ENCODE measurements at places on chromosomes 3 and 15. TPM values are rescaled to one million over a fixed set of nuclear protein-coding genes. Genes with fewer than 3 reads are reported as not detected.

DNA sequence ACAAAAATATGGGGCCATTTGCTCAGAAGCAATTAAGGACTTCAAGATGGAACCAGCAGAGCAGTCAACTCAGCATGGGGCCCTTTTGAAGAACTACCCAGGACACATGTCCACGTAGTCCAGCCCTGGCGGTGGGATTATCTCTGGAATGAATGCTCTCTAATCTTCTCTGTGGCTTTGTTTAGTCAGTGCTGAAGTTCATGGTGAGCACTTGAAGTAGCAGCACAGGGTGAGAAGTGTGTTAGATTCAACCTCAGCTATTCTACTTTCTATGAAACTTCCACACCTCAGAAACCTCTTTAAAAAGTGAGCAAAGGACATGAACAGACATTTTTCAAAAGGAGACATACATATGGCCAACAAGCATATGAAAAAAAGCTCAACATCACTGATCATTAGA lies 74.4 kb downstream of the THRB start:
- DNase-seq = no peak

GRCh38 chr15:67801926-67802914 lies 23.1 kb upstream of the SKOR1 start:
- no peak for DNase-seq

- no peak for DNase-seq
These were observed 1225.1 kb downstream of the OTOL1 start for GRCh38 chr3:162721736-162722135.

DNA sequence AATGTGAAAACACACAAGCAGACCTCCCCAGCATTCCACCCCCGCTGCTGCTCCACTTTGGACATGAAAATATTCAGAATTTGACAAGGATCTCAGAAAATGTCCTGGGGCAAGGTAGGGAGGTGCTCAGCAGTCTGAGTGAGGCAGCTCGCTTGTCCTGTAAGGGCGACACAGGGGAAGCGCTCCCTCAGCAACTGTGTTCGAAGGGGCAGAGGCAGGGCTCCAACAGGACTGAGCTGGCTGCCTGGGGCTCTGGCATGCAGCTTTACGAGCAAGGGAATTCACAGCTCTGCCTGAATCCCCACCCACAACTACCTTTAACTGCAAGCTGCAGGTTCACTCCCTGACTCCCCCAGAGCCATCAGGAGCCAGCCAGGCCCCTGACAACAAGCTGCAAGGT lies 287.0 kb upstream of the LYSMD4 start:
- DNase-seq = no peak

- DNase-seq = no peak
These were observed 307.5 kb downstream of the EDEM1 start for GRCh38 chr3:5494905-5495519.

DNA sequence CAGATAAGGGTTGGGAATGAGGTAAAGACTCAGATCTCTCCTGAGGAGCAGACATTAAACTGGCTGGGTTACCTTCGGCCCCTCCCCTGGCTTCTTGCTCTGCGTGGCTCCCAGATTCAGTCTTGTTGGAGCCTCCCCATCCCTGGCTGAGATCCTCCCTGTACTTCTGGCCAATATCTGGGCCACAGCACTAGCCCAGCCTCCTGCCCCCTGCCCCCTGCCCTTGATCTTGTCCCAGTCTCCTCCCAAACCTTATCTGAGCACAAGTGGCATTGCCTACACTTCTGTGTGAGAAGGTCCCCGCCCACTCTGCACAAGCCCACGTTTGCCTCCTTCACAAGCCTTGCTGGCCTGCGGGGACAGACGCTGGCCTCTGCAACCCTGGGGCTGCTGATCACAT lies 16.8 kb downstream of the PLA2G4F start:
- no peak for DNase-seq

- DNase-seq = peak; percentile 85
These were observed 16.8 kb upstream of the CHD2 start for GRCh38 chr15:92883163-92883875.

DNA sequence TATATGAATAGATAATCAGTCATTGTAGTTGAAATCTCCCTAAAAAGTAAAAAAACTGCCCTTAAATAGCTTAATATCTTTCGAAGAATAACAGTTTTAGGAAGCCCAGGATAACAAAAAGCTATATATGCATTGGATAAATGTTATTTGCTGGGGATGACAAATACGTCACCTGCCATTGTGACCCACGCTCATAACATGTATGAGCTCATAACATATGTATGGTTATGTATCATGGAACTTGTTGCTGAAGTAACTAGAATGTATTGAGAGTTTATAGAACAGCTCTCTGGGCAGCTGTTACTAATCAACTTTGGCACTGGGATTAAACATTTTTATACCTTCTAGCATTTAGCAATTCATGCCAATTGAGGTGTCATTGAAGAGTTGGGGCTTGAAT lies 1.7 kb upstream of the LRCH3 start:
- no peak for DNase-seq

DNA sequence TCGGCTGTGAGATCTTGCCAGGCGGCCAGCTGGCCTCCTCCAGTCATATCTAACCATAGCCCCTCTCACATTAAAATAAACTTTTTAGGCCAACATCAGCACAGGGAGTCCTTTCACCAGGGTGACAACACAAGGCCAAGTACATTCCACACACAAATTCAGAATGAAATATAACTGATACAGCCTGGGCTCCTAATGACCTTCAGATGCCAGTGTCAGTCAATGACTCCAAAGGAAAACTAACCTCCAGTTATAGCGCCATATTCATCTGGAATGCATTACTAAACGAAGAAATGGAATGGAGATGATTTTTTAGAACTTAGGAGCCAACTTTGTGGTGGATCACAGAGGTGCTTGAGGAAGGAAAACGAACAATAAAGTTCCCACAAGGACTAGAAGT lies 205.4 kb downstream of the GREM1 start:
- no peak for DNase-seq

- DNase-seq = no peak
These were observed 45.8 kb downstream of the PARP15 start for GRCh38 chr3:122623031-122623829.

GRCh38 chr15:74960995-74961588 lies 4.5 kb upstream of the RPP25 start:
- no peak for DNase-seq

DNA sequence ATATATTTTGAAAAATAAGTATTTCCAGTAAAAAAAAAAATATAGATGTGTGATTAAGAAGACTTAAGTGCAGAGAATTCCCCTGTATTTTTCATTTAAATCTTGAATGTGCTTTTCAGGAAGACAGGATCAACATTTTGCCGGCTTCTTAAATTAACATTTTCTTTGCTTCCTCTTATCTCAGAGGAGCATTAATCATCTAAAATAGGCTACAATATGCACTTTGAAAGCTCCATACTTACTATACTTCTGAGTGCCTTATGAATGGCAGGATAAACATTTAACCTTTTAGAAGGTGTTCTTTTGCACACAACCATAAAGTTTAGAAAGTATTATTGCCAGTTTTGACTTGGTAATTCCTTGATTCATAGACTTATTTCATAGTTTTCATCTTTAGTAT lies 164.3 kb downstream of the ECT2 start:
- DNase-seq = peak; percentile 7

DNA sequence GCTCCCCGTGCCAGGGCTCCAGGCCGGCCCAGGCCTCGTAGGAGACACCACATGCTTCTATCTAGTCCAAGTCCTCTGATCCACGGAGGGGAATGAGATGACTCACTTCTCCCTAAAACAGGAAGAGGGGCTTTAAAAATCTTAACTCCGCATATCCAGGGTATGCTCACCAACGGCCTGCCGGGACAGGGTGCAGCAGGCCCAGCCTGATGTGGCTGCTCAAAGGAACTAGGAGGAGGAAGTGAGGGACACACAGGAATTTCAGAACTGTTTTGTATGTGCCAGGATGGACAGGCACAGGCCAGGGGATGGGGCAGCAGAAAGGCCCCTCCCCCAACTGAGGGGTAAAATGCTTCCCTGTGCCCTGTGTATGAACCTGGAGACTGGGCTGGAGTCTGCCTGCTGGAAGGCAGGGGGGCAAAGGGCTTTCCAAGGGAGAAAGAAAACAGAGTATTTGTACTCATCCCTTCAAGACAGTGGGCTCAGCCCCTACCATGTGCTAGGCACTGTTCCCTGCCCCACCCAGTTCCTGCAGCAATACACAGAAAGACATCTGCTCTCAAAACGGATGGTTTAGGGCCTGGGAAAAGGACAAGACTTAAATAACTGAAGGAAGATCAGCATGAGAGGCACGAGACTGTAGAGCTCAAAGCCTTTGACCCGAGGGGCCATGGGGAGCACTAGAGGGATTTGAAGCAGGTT lies 22.1 kb downstream of the CHDH start:
- peak; percentile 8 for DNase-seq

- DNase-seq = no peak
These were observed 662.9 kb downstream of the SQOR start for GRCh38 chr15:46297766-46298165.

Gene EBLN2
- 0.19 TPM for polyA plus RNA-seq

Gene STAB1
- polyA plus RNA-seq = 55.3 TPM

Gene CACNA2D2
- polyA plus RNA-seq = 1.9 TPM

Data from stomach (tissue), 19 donors.